Vagina (tissue), 2 donors: ENCODE measurements at places on chromosomes 6 and 20. TPM values are rescaled to one million over a fixed set of nuclear protein-coding genes. Genes with fewer than 3 reads are reported as not detected.

DNA sequence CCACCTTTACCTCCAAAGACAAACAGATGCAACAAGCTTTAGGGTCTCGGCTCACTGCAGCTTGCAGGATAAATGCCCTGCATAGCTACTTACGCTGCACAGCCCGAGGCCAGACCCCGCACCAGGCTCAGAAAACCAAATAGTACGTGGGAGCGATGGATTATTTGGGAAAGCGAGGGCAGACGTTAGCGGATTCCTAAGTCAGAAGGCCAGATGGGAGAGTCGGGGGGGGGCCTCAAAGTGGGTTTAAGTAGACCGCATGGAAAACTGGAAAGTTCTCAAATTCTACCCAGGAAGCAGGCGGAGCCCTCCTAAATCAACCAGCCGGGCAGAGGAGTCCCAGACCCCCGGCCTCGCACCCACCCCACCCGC is 382 bp downstream of the SFT2D1 start:
- H3K36me3 ChIP-seq = no peaks in the 10 kb centered on the region
- no peaks in the 10 kb centered on the region for H3K27me3 ChIP-seq
- peaks cover 39% of the 10 kb centered on the region for H3K4me1 ChIP-seq
- H3K4me3 ChIP-seq = peak overlapping the region; percentile 88

DNA sequence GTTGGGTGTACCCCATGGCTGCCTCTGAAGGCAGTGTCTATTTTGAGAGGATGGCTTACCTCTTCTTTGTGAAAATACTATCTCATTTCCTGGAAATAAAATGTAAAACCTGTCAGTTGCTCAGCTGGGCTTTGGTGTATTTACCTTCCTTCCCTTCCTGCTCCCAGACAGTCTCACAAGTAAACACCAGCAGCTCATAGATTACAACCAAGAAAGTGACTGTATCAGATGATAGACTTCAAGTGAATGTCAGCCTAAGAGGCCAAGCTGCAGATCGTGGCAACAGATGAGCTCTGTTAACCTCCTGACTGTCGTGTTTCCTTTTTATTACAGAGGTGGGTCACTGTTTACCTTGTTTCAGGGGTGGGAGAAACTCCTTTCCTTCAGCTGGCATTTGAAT is 37.3 kb downstream of the RNF8 start:
- H3K4me1 ChIP-seq = no peaks in the 10 kb centered on the region
- H3K27ac ChIP-seq = no peak overlapping the region
- no peaks in the 10 kb centered on the region for H3K36me3 ChIP-seq

DNA sequence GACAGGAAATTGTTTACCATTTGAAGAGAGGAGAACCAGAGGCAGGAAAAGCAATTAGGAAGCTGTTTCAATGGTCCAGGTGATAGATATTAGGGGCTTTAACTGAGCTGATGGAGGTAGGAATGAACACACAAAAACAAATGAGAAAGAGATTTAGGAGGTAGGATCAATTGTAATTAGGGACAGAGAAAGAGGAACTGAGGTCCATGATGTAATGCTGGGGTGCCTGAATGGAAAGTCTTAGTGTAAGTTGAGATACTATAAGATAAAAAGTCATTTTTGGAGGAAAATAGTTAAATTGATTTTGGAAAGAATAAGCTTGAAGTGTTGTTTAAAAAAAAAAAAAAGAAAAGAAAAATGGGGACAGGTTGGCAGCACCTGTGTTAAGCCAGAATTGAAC is 58.5 kb upstream of the B3GAT2 start:
- no peaks in the 10 kb centered on the region for H3K27me3 ChIP-seq
- H3K27ac ChIP-seq = no peak overlapping the region
- no peak for DNase-seq

The C2 gene
- total RNA-seq = 2.9 TPM
